ENCODE measurements at places on chromosomes 5 and 9.
A peak's percentile ranks its signal among the peaks of the same experiment; 100 is the strongest.

GRCh38 chr5:143749581-143750205, 62.3 kb upstream of the HMHB1 start:
- H3K27me3 ChIP-seq, result no peaks in the 10 kb centered on the region
- no peak overlapping the region for H3K4me3 ChIP-seq
- no peaks in the 10 kb centered on the region for H3K4me1 ChIP-seq
- no peak for DNase-seq

GRCh38 chr5:124285071-124285470, 461.4 kb downstream of the ZNF608 start:
- no peak overlapping the region for H3K4me3 ChIP-seq
- no peaks in the 10 kb centered on the region for H3K36me3 ChIP-seq
- peak; percentile 34 for DNase-seq
- H3K27me3 ChIP-seq, result no peaks in the 10 kb centered on the region
- no peak overlapping the region for H3K27ac ChIP-seq
- peaks cover 21% of the 10 kb centered on the region for H3K4me1 ChIP-seq

- no peaks in the 10 kb centered on the region for H3K36me3 ChIP-seq
- no peak for DNase-seq
- H3K27ac ChIP-seq, result peak overlapping the region; percentile 90
- peak overlapping the region; percentile 75 for H3K4me3 ChIP-seq
- peaks cover 63% of the 10 kb centered on the region for H3K4me1 ChIP-seq
These were observed 943 bp downstream of the GALNT12 start for GRCh38 chr9:98808411-98808815.

GRCh38 chr9:89677702-89678395, 73.0 kb downstream of the GADD45G start:
- no peak overlapping the region for H3K4me3 ChIP-seq
- no peaks in the 10 kb centered on the region for H3K36me3 ChIP-seq
- DNase-seq, result no peak
- no peak overlapping the region for H3K27ac ChIP-seq
- peaks cover 11% of the 10 kb centered on the region for H3K4me1 ChIP-seq

DNA sequence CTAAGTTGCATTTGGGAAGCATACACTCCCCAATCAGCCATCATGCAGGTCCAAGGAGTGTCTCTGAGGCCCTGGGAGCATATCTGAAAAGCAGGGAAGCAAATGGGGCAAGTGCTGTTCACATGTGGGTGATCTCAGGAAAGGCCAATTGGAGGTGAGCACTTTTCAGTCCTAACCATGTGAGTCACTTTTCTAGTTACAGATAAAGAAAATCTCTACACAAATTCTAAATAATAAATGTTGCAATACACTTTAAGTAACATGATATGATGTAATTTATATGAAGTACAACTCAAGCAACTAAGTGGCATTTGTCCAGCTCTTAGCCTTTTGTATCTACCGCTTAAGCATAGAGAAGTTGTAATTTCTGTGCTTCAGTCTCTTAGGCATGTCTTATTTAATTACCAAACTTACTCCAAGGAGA, 18.4 kb downstream of the ADAMTS16 start:
- no peaks in the 10 kb centered on the region for H3K4me1 ChIP-seq
- DNase-seq, result no peak
- H3K36me3 ChIP-seq, result no peaks in the 10 kb centered on the region
- no peak overlapping the region for H3K27ac ChIP-seq
- H3K4me3 ChIP-seq, result no peak overlapping the region

DNA sequence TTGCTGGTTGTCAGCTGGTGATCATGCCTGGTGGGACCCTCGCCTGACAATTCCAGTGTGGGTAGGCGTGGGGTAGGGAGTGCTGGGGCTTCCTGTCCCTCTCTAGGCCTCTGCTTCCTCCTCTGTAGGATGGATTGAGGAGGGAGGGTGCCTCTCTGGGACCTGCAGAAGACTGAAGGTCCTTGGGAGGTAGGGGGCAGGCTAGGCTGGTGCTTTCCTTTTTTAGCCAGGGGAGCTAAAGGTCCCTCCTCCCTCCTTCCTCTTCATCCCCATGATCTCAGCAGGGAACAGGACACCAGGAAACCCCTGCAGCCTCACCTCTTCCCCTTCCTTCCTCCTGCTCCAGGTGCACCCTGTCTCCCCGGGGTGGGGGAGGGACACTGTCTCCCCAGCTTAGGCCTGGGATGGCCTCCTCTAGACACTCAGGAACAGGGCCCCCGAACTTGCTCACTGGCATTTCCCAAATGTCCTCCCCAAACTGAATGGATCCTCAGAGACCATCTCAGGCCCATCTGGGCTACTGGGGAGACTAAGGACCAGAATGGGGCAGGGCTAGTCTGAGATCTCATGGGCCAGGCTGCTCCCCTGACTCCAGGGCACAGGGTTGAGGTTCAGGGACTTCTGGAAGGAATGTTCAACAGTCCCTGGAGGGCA, 8.4 kb downstream of the SH2D3C start:
- no peaks in the 10 kb centered on the region for H3K27me3 ChIP-seq
- H3K36me3 ChIP-seq, result no peaks in the 10 kb centered on the region
- H3K4me3 ChIP-seq, result peak overlapping the region; percentile 60
- DNase-seq, result no peak

GRCh38 chr9:129333617-129334104, 155.6 kb upstream of the IER5L start:
- no peaks in the 10 kb centered on the region for H3K36me3 ChIP-seq
- H3K27me3 ChIP-seq, result no peaks in the 10 kb centered on the region
- peaks cover 68% of the 10 kb centered on the region for H3K4me1 ChIP-seq
- peak overlapping the region; percentile 82 for H3K27ac ChIP-seq
- peak overlapping the region; percentile 31 for H3K4me3 ChIP-seq
- DNase-seq, result no peak

- no peaks in the 10 kb centered on the region for H3K36me3 ChIP-seq
- no peaks in the 10 kb centered on the region for H3K4me1 ChIP-seq
- DNase-seq, result no peak
- H3K27ac ChIP-seq, result no peak overlapping the region
- no peak overlapping the region for H3K4me3 ChIP-seq
These were observed 51.1 kb downstream of the MAST4 start for GRCh38 chr5:66647146-66647856.

- no peak overlapping the region for H3K4me3 ChIP-seq
- no peaks in the 10 kb centered on the region for H3K27me3 ChIP-seq
- H3K27ac ChIP-seq, result no peak overlapping the region
- no peak for DNase-seq
- no peaks in the 10 kb centered on the region for H3K36me3 ChIP-seq
These were observed 263.8 kb upstream of the IRX1 start for GRCh38 chr5:3331819-3332218.

DNA sequence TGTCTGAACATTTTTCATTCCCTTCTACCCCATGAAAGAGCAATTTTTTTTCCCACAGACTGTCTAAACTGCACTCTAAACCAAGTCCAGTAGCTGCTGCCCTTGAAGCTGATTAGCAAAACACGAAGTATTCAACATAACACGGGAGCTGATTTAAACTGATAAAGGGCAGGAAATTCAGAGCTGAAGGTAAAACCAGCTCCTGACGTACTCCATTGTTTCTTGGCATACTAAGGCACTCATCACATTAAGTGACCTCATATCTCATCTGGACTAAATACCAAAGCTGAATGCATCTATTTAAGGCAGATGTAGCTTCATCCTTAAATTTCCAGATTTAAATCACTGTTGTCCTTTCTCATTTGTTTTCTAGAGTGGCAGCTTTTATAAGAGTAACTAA, 12.0 kb downstream of the GDF9 start:
- no peak overlapping the region for H3K27ac ChIP-seq
- H3K27me3 ChIP-seq, result no peaks in the 10 kb centered on the region
- H3K36me3 ChIP-seq, result no peaks in the 10 kb centered on the region
- no peaks in the 10 kb centered on the region for H3K4me1 ChIP-seq
- H3K4me3 ChIP-seq, result no peak overlapping the region

DNA sequence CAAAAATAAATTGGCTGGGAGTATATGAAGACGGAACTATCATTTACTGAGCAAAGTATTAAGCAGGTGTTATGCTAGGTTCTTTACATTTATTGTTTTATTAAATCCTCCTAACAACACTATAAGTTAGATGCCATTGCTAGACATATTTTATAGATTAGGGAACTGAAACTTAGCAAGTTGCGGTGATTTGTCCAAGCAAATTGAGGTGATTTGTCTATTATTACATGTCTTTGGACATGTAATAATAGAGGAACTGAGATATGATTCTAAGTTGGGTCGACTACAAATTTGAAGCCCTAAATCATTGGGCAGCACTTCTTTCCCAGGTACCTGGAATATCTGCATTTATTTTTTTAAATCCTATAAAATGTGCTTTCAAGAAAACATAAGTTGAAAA, 429.9 kb downstream of the GABRG2 start:
- no peak overlapping the region for H3K4me3 ChIP-seq
- H3K4me1 ChIP-seq, result no peaks in the 10 kb centered on the region
- no peak overlapping the region for H3K27ac ChIP-seq
- H3K36me3 ChIP-seq, result no peaks in the 10 kb centered on the region

GRCh38 chr5:57539281-57539701, 56.7 kb upstream of the ACTBL2 start:
- DNase-seq, result no peak
- H3K27me3 ChIP-seq, result no peaks in the 10 kb centered on the region
- no peak overlapping the region for H3K27ac ChIP-seq
- no peak overlapping the region for H3K4me3 ChIP-seq

DNA sequence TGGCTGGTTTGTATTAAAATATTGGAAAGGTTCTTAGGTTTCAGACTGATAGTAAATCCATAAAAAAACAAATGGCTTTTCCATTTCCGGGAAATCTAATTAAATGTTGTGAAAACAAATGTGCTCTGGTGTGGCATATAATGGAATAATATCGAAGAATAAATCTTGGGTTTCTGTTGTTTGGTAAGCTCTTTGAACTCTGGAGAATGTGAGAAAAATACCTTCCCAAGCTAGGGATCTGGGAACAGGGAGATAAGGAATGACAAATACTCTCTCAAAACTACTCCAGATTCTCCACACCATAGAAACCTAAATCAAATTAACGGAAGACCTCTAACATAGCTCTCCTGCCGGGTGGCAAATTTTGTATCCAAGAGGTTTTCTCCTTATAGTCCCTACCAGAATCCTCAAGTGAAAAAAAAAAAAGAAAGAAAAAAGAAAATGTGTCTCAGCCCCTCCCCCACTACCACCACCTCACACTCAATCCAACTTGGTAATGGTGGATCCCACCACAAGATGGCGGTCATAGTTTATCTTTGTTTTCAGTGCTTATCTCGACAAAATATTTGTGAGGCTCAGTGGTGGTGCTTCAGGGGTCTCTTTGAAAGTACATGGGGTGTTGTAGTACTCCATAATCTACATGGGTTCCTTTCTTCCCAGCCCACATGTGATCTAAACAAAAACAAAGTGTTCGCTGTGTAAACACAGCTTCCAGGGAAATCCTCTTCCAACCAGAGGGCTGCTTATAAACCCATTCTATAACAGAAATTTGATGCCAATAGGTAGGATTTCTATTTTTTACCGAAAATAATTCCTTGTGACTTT, 54.5 kb upstream of the FST start:
- H3K36me3 ChIP-seq, result no peaks in the 10 kb centered on the region
- H3K27me3 ChIP-seq, result no peaks in the 10 kb centered on the region
- peaks cover 10% of the 10 kb centered on the region for H3K4me1 ChIP-seq
- H3K27ac ChIP-seq, result no peak overlapping the region
- DNase-seq, result no peak

DNA sequence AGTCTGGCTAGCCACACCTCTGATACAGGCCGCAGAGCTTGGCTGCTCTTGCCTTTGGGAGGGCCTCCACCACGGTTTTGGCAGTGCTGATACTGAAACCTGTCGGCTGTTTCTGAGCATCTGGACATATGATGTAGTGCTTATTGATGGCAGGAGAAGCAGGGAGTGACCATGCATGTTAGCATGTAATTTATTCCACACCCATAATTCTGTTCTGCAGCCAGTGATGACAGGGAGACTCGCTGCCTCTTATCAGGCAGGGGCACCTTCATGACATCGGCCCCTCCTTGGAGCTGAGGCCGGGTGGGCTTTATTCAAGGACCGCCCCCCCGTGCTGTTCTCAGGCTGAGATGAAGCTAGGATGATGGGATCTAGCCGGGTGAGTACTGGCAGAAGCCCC, 49.0 kb downstream of the OLFM1 start:
- peaks cover 24% of the 10 kb centered on the region for H3K4me1 ChIP-seq

DNA sequence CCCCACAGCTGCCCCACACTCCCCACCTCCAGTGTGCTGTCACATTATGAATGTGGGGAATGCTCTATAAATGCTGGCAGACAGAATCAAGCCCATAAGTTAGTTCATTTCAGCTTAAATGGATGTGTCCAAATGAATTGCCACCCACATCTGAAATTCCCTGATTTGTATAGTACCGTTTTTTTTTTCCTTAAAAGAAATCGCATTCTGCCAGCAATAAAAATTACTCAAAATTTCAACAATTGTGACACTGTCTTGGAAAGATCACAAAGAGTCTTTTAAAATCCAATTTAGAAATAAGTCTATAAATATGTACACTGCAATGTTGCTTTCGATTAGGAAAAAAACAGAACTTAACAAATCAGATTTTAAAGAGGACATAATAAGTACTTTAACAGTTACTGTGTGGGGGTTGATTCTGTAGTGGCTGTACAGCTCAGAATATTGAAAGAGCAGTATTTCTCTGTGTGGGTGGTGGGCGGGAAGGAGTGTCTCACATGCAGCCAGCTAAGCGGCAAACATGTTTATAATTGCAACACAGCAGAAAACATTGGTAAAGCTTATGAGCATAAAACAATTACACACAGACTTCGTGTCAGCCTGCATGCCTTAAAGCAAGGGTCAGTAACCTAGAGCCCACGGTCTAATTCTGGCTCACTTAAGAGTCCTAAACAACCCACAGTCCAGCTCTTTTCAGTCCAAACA, 24.9 kb upstream of the CSNK1G3 start:
- H3K27me3 ChIP-seq, result no peaks in the 10 kb centered on the region
- no peak overlapping the region for H3K27ac ChIP-seq
- no peaks in the 10 kb centered on the region for H3K4me1 ChIP-seq
- H3K36me3 ChIP-seq, result no peaks in the 10 kb centered on the region
- H3K4me3 ChIP-seq, result no peak overlapping the region

GRCh38 chr5:61701877-61702602, 370.0 kb downstream of the ZSWIM6 start:
- no peaks in the 10 kb centered on the region for H3K36me3 ChIP-seq
- DNase-seq, result peak; percentile 64
- no peaks in the 10 kb centered on the region for H3K27me3 ChIP-seq
- H3K4me3 ChIP-seq, result no peak overlapping the region
- no peaks in the 10 kb centered on the region for H3K4me1 ChIP-seq
- no peak overlapping the region for H3K27ac ChIP-seq

GRCh38 chr9:2291980-2292704, 277.0 kb downstream of the SMARCA2 start:
- H3K36me3 ChIP-seq, result no peaks in the 10 kb centered on the region
- H3K4me1 ChIP-seq, result no peaks in the 10 kb centered on the region
- peak; percentile 87 for DNase-seq
- H3K4me3 ChIP-seq, result no peak overlapping the region
- no peak overlapping the region for H3K27ac ChIP-seq
- H3K27me3 ChIP-seq, result no peaks in the 10 kb centered on the region

GRCh38 chr9:116795821-116796220, 108.7 kb downstream of the TRIM32 start:
- H3K36me3 ChIP-seq, result no peaks in the 10 kb centered on the region
- H3K4me3 ChIP-seq, result no peak overlapping the region

GRCh38 chr9:99823681-99824377, 2.1 kb downstream of the NR4A3 start:
- peak; percentile 92 for DNase-seq
- peaks cover 5% of the 10 kb centered on the region for H3K27me3 ChIP-seq
- H3K4me1 ChIP-seq, result peaks cover 28% of the 10 kb centered on the region
- peak overlapping the region; percentile 84 for H3K4me3 ChIP-seq
- H3K36me3 ChIP-seq, result peaks cover 9% of the 10 kb centered on the region
- H3K27ac ChIP-seq, result peak overlapping the region; percentile 99
